ENCODE measurements at places on chromosomes 5 and 9. TPM values are rescaled to one million over a fixed set of nuclear protein-coding genes. Genes with fewer than 3 reads are reported as not detected.
A peak's percentile ranks its signal among the peaks of the same experiment; 100 is the strongest.

DNA sequence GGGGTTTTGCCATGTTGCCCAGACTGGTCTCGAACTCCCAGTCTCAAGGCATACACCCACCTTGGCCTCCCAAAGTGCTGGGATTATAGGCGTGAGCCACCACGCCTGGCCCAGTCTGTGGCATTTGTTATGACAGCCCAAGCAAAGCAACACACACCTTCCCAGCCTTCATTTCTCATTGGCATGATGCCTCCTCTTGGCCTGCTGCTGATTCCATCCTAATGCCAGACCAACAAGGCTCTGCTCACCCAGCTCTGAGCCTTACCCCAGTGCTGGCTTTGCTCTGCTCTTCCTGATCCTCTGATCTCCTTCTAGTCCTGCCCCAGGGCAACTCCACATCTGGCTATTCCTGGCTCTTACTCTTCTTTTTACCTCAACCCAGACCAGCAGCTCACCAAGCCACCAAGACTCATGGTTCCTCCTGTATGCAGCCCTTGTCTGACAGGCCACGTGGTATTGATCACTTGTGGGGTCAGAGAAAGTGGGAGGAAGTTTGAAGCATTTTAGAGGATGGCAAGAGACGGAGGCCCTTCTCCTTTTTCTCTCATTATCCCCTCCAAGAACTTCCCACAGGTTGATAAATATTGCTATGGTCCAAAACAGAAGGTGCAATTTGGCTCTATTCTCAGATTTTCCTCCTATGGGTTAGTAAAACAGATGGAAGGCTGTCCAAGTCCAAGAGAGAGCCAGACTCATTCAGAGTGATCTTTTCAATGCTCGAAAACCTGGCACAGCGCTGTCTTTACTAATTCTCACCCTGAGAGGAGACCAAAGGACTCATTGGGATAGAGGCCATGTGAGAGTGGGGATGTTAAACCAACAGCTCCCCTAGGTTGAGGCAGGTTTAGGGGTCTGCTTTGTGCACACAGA, 958 bp downstream of the CD180 start:
- no peak overlapping the region for H3K27ac ChIP-seq
- H3K27me3 ChIP-seq = 0 out of 2 replicates have a peak, but pooled peaks cover 2% of the 10 kb centered on the region
- no peak for DNase-seq
- no peak overlapping the region for H3K4me3 ChIP-seq
- H3K36me3 ChIP-seq = no peaks in the 10 kb centered on the region

- H3K4me1 ChIP-seq = no peaks in the 10 kb centered on the region
- H3K4me3 ChIP-seq = no peak overlapping the region
- H3K27ac ChIP-seq = no peak overlapping the region
- DNase-seq = no peak
- H3K27me3 ChIP-seq = no peaks in the 10 kb centered on the region
- no peaks in the 10 kb centered on the region for H3K36me3 ChIP-seq
These were observed 173.7 kb downstream of the BRINP1 start for GRCh38 chr9:119195521-119195920.

GRCh38 chr5:178464431-178465048, 125.7 kb downstream of the COL23A1 start:
- H3K4me1 ChIP-seq = peaks cover 3% of the 10 kb centered on the region
- no peaks in the 10 kb centered on the region for H3K27me3 ChIP-seq
- H3K36me3 ChIP-seq = no peaks in the 10 kb centered on the region
- no peak overlapping the region for H3K4me3 ChIP-seq

DNA sequence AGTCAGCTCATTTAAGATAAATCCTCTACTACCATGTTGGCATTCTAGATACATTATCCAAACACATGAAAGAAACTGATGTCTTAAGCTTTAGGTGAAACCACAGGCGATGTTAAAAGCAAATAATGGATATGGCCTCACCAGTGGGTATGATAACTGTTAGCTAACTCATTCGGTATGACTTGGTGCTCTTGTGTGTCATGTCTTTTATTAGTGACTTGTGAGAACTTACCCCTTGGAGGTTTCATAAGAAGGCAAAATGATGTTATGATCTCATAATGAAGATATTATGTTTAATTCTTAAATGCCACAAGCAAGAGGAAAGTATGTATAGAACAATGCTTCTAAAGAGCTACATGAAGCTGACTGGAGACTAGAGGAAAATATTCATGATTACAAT, 1227.0 kb downstream of the EFNA5 start:
- H3K4me1 ChIP-seq = no peaks in the 10 kb centered on the region
- no peak overlapping the region for H3K27ac ChIP-seq
- no peaks in the 10 kb centered on the region for H3K27me3 ChIP-seq

GRCh38 chr5:100519075-100519474, 16.1 kb upstream of the FAM174A start:
- no peaks in the 10 kb centered on the region for H3K36me3 ChIP-seq
- no peaks in the 10 kb centered on the region for H3K4me1 ChIP-seq
- H3K27me3 ChIP-seq = no peaks in the 10 kb centered on the region
- H3K4me3 ChIP-seq = no peak overlapping the region

DNA sequence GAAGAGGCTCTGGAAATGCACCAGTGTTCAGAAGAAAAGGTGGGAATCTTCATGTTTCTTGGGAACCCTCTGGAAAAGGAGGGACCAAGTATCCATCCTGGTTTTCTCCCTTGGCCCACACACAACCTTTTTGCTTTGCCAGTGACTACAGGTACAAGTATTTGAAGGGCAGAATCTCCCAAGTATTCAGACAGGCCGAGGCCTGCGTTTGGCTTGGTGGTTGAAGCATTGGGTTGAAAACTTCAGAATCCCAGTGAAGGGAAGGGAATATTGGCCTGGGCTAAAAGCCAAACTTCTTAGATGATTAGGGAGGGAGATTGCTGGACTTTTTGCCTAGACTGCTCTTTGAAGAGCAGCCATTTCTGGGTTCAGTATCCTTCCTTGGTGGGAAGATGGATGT, 71.9 kb downstream of the UBAP1 start:
- no peak overlapping the region for H3K4me3 ChIP-seq
- H3K4me1 ChIP-seq = peaks cover 25% of the 10 kb centered on the region
- peaks cover 48% of the 10 kb centered on the region for H3K36me3 ChIP-seq
- H3K27ac ChIP-seq = no peak overlapping the region

DNA sequence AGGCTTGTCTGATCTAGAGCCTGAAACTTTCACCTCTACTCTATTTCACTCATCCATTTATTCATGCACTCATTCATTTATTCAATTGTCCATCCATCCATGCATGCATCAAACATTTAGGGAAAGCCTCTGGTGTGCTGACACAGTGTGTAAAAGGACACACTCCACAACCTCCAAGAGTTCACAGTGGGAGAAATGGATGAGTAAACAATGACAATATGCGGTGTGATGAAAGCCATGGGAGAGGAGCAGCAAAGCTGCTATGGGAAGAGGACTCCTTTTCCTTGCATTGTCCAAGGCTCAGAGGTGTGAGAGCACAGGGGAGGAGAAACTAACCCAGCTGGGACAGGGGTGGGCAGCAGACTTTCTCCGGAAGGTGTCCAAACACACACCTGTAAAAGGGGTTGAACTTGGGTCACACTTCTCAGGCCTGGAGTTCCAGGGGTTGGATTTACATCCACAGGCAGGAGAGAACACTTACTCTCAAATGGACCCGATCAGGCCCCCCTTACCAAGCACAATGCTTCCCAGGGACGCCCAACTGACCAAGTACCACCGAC, 21.2 kb upstream of the PFDN1 start:
- peak; percentile 59 for DNase-seq
- H3K27ac ChIP-seq = no peak overlapping the region
- H3K27me3 ChIP-seq = no peaks in the 10 kb centered on the region
- no peaks in the 10 kb centered on the region for H3K36me3 ChIP-seq
- no peak overlapping the region for H3K4me3 ChIP-seq
- H3K4me1 ChIP-seq = peaks cover 25% of the 10 kb centered on the region

GRCh38 chr5:95832664-95833063, 10.1 kb upstream of the GLRX start:
- DNase-seq = no peak
- H3K4me1 ChIP-seq = peaks cover 3% of the 10 kb centered on the region
- no peak overlapping the region for H3K4me3 ChIP-seq
- H3K27ac ChIP-seq = no peak overlapping the region
- H3K36me3 ChIP-seq = no peaks in the 10 kb centered on the region

- no peak overlapping the region for H3K4me3 ChIP-seq
- no peaks in the 10 kb centered on the region for H3K4me1 ChIP-seq
- no peak overlapping the region for H3K27ac ChIP-seq
- no peaks in the 10 kb centered on the region for H3K27me3 ChIP-seq
- no peak for DNase-seq
These were observed 137.5 kb downstream of the CPLANE1 start for GRCh38 chr5:37111426-37112382.

The PTGDS gene
- not detected for total RNA-seq

The FBXO10 gene
- 6.6 TPM for total RNA-seq

The TPD52L3 gene
- not detected for total RNA-seq

The SLC27A6 gene
- total RNA-seq = under 0.01 TPM

Data from IMR-90 (cell line).